Caudate nucleus (tissue), 63 donors: ENCODE measurements at places on chromosomes 5 and 9.

DNA sequence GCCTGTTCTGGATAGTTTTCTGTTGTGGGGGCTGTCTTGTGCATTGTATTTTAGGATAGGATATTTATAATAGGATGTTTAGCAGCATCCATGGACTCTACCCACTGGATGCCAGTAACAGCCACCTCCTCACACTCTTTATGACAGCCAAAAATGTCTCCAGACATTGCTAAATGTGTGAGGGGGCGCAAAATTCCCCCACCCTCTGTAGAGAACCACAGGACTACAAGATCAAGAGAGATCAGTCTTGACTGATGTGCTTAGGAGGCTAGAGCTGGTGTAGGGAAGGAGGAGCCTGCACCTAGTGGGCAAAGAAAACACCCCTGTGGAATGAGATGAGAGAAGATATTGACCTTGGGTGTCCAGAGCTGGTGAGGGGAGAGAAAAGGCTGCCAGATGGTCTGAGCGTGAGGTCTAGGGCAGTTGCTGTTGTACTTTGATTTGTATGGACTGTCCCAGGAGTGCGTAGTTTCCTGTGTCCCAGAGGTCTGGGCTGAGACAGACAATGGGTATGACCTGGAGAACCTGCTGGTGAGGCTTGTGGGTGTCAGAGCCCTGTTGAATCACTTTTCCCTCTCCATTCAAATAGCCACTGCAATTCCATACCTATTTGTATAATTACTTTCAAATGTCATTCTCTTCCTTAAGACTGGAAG, 16.3 kb downstream of the DAPK1 start:
- DNase-seq = no peak

DNA sequence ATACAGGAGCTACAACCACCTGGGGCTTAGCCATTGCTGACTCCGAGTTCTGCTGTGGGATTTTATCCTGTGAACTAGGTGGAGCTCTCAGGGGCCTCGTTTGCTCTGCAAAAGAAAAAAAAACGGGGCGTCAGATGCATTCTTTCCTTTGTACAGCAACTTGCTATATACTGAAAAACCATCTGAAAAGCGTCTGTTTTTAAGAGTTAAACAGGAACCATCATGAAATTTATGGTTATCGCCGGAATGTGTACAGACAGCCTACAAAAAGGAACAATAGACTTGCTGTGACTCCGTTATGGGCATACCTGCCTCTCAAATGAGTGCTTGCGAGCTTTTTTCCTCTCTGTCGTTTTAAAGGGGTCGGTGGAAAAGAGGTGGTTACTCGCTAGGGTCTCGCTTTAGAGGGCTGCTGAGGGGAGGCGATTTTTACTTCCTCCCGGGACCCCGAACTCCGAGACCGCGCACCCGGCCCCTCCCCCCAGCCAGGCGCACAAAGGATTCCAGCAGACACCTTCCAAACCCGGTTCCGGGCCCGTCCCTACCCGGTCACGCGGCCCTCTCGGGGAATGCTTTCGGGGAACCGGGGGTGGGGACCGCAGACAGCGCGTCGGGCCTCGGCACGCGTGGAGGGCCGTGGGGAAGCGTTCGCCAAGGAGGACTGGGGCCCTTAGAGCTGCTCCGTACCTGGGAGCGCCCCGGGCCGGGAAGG, 826 bp downstream of the PAIP1 start:
- peak; percentile 36 for DNase-seq

- DNase-seq = no peak
Measured at GRCh38 chr5:179290681-179291540, 54.4 kb downstream of the ADAMTS2 start.

- peak; percentile 11 for DNase-seq
Measured at GRCh38 chr9:134698587-134699342, 57.2 kb downstream of the COL5A1 start.

DNA sequence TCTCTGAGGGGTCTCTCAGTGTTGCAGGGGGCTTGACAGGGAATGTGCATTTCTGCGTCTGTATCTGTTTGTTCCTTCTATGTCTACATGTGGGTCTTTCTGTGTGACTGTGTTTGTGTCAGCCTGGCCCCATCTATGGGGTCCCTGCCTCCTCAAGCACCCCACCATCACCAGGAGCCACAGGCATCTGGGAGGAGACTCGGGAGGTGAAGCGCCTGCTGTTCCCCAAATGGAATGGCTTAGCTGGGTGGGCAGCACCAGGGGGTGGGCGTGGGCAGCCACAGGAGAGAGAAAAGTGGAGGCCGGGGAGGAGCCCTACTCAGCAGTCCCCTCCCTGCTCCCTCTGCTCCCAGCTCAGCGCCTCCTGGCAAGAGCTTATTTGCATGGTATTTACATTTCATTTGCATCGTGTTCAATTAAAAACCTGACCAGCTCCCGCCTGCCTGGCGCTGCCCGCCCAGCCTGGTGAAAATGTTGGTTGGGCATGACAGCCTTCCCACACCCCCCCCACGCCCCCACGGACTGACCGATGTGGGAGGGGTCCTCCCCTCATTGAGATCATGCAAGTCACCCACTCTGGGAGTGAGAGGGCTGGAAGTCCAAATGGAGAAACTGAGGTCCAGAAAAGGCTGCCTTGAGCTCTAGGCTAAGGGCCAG, 50.5 kb downstream of the CXXC5 start:
- DNase-seq = peak; percentile 39

DNA sequence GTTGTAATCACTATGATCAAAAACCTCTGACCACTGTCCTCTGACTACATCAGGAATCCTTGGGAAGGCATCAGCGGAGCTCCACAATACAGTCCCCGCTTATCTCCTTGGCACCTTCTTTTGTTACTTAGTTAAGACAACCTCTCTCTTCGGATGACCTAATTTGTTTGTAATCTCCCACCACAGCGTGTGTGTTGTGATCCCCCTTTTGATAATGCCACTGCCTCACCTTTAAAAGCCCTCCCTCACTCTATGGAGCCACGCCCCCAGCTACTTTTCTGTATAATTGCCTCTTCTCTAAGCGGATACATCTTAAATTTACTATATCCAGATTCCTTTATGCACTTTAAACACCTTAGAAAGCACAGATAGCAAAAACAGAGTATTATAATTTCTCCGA, 35.9 kb downstream of the OR2Y1 start:
- DNase-seq = no peak

DNA sequence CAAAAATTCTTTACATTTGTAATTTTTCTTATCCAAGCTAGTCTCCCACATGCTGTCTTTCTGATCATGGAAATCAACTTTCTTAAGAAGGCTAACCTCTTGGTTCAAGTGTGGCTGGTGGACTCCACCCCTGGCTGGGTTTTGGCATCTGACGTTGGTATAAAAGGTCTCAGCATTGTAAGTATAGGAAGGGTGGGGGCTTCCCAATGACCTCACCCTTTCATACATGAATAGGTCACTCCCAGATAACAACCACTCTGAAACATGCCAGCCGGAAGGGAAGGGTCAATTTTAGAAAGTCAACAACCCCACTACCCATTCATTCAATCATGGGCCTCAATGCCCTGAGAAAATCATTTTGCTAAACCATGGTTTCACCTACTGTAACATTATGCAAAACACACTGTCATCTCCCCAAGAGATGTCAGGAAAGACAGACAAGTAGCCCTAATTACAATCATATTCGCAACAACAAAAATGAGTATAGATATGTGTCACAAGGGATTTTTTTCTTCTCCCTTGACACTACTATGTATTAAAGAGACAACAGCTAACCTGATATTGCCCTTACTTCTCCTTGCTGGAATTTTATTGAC, 31.9 kb upstream of the PCSK5 start:
- DNase-seq = no peak
